ENCODE measurements at places on chromosomes 11 and 22.

DNA sequence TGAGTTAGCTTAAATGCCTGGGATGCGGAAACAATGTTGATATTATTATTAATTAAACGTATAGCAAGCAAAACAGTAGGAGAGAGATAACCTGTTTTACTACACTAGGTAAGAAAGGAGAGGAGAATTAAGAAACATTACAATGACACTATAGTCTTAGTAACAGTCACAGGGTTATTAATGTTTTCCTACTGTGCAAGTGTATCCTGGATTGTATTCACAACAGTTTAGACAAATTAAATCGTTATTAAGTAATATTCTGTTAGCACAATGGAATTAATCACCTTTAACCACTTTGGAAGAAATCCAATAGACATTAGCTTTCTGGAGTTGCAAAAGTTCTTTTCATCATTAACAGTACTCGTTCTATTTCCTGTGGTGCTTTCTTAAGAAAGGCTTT lies 3.4 kb downstream of the FAM181B start:
- DNase-seq: no peak

- no peak for DNase-seq
Measured at GRCh38 chr11:101848262-101848661, 66.5 kb upstream of the CEP126 start.

- DNase-seq: no peak
Measured at GRCh38 chr11:134142536-134142935, 73.7 kb downstream of the JAM3 start.

DNA sequence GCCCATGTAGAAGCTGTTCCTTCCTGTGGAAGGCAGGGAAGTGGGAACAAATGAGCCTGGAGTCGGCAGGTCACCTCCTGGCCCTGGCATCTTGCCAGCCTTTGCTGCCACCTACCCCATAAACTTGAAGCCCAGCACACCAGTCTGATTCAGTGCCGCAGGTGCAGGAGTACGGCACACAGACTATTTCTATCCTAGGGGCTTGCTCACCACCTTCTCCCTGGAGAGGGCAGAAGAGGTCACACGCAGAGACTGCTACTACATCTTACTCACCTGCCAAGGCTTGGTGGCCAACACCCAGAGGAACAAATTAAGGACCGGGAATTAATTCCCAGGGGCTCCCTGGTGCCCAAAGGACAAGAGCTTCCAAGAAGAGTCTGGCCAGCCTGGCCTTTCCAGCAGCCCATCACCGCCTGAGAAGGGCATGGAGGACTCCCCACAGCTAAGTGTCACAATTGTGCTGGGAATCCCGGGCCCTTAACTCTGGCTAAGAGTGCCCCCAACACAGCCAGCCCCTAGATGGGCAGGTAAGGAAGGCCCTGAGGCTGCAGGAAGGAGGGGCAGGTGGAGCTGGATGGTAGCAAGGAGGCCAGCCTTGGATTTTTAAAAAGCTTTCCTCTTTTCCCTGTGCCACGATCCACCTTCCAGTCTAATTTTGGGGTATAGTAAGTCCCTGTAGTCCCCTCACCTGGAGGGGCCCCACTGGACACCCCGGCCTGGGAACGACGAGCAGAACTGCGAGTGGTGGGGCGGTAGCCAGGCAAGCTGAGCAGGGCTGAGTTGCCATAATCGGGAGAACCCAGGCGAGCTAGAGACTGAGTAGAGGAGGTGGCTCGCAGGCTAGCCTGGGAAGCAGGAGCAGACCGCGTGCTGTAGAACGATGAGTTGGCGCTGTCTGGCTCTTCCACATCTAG lies 6.9 kb downstream of the IL18BP start:
- no peak for DNase-seq

DNA sequence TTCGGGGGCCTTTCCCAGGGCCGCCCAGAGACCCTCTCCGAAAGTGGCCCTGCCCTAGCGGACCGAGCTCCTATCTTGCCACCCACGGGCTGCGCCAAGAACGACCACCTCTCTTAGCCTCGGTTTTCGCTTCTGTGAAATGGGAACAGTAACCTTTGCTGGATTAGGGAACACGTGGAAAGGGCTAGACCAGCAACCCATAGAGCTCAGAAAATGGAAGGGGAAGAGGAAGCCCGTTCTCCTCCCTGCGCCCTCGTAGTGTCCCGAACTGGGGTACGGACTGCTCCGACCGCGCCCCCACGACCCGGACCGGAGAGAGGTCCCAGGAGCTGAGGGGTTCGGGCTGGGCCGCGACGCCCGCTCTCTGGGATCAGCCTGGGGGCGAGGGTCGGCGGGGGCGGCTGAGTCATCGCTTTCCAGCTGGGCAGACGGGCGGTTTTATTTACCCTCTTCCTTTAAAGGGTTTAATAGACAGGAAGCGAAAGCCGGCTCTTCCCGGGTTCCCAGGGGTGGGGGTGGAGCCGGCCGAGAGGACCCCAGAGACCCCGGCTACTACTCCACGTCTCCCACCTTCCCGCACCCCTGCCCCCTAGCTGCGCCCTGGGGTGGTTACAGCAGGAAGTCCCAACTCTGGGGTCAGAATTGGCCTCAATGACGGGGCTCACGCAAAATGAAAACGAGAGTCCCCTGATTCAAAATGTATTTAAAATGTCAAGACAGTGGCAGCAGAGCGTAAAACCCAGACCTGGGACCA lies 907 bp upstream of the PHLDA2 start:
- DNase-seq: no peak

DNA sequence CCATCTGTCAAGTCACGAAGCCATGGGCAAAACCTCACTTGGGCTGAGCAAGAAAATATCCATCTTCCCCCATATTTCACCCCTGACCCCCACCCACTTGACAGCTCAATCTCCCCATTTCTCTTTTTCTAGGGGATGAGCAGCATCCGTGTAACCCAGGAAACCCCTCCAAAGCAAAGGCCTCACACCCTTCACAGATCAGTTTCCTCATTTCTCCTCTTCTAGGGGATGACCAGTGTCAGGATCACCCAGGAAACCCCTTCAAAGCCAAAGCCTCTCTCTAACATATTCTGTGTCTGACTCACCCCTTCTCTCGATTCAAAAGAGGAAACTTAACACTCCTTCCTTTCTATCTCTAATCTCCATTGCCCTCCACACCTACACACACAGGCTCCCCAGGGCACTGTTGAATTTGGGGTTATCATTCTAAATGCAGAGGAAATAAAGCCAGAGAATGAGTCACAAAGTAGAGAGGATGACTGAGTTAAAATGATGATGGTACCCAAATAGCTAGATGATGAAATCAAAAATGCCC lies 439.7 kb downstream of the BUD13 start:
- no peak for DNase-seq

DNA sequence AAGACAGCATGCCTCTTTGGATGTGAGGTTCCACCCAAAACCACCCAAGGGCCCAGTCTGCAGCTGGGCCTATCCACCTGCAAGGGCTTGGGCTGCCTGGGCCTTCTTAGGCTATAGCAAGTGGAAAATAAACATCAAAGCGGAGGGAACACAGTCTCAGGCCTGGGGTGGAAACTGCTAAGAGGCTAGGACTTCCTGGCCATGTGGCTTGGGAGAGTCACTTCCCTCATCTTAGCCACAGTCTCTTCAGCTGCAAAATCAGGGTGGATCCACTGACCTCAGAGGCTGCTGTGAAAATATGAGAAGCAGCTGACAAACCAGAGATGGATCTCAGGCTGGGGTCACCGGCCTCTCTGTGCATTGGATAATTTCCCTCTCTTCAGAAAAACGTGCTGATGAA lies 30.6 kb upstream of the TFIP11 start:
- no peak for DNase-seq

- DNase-seq: no peak
Measured at GRCh38 chr11:119912229-119912628, 183.2 kb upstream of the NECTIN1 start.

GRCh38 chr11:117299351-117300282 lies 8.5 kb downstream of the BACE1-AS start:
- DNase-seq: no peak

DNA sequence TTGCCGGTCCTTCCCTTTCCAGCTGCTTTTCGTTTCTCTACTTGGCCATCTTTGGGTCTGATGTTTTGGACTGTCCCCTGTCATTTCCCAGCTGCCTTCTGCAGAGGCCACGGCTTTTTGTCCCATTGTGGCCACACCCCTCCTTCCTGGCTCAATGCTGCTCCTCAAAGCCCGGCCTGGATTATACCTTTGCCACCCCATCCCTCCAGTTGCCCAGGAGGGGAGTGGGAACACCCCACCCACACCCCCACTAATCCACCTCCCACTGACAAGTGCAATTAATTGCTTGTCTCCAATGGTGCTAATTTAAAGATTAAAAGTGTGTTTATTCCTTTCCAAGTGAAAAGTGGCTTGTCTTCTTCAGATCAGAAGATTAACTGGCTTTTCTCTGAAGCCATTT lies 34.2 kb upstream of the CSNK2A3 start:
- no peak for DNase-seq

- DNase-seq: no peak
Measured at GRCh38 chr11:88544656-88545280, 207.2 kb upstream of the CTSC start.

DNA sequence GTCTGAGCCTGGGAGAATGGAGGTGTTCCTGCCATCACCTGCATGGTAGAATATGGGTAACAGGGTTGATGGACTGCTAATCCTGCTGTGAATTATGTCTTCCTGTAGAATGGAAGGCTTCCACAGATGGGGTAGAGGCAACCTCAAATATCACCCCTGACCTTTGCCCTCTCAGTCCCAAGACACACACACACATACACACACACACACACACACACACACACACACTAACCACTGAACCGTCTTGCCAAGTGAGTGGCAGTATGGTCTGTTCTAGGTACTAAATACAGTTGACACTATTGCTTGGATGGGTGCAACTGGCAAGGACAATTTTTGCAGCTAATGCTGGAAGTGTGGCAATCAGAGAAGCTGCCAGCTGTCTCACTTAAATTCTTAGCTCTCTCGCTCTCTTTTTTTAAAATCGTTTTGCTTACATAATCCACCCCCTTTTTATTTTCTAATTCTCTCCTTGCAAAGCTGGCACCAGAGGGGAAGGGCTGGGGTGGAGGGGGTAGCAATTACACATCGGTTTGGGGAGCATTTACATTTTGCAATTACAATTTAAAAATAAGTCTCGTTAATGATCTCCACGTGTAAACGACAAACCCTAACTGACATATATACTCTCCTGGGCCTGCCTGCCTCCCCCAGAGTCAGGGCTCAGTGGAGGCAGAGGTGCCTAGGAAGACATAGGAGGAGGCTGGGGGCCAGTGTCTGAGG lies 162.6 kb downstream of the FEZ1 start:
- DNase-seq: no peak

- DNase-seq: no peak
Measured at GRCh38 chr11:73753938-73754337, 6.9 kb downstream of the RAB6A start.

GRCh38 chr22:37060801-37061610 lies 9.5 kb downstream of the KCTD17 start:
- DNase-seq: no peak

- peak; percentile 5 for DNase-seq
Measured at GRCh38 chr22:34414467-34415440, 494.5 kb upstream of the LARGE1 start.

GRCh38 chr11:73141309-73142127 lies 600 bp downstream of the FCHSD2 start:
- peak; percentile 21 for DNase-seq

DNA sequence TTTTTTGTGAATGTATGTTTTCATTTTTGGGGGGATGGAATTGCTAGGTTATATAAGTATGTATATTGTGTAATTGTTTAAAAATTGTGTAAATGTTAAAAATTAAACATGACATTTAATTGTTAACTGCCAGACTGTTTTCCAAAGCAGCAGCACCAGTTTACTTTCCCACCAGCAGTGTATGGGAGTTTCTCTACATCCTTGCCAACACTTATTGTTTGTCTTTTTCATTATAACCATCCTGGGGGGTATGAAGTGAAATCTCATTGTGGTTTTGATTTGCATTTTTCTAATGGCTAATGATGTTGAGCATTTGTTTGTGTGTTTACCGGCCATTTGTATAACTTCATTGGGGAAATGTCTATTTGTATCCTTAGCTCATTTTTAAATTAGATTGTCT lies 31.7 kb upstream of the RRAS2 start:
- DNase-seq: no peak

- DNase-seq: no peak
Measured at GRCh38 chr11:44309478-44310205, at the start of gene ALX4. Gene ALX4 (minus strand): TSS chr11:44310139. CDS start chr11:44310062, 77 bp downstream.

- peak; percentile 49 for DNase-seq
Measured at GRCh38 chr11:75762885-75763284, 5.7 kb upstream of the DGAT2 start.

GRCh38 chr11:80899381-80899780 lies 1458.6 kb upstream of the TENM4 start:
- DNase-seq: peak; percentile 60

GRCh38 chr11:102267609-102268008 lies 49.7 kb upstream of the BIRC3 start:
- no peak for DNase-seq

DNA sequence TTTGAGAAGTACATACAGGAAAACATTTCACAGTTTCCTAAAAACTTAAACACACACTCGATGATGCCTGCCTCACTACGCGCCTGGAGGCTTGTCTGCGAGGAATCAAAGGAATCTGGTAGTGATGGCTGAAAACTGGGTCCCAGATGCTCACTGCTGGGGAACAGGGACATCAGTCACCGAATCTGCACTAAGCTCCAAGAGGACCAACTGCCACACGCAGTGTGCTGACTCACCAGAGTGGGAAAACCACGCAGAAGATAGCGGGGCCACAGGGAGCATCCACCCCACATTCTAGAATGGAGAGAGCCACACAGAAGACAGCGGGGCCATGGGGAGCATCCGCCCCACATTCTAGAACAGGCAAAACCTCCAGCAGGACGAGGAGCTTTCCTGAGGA lies 24.3 kb upstream of the MOB2 start:
- no peak for DNase-seq
